ENCODE measurements at places on chromosomes 1 and 21.

GRCh38 chr1:211329764-211330201 is 3.1 kb downstream of the TRAF5 start:
- no peak overlapping the region for H3K4me3 ChIP-seq
- no peaks in the 10 kb centered on the region for H3K27me3 ChIP-seq
- H3K4me1 ChIP-seq = peaks cover 4% of the 10 kb centered on the region
- peaks cover 5% of the 10 kb centered on the region for H3K36me3 ChIP-seq
- DNase-seq = no peak

DNA sequence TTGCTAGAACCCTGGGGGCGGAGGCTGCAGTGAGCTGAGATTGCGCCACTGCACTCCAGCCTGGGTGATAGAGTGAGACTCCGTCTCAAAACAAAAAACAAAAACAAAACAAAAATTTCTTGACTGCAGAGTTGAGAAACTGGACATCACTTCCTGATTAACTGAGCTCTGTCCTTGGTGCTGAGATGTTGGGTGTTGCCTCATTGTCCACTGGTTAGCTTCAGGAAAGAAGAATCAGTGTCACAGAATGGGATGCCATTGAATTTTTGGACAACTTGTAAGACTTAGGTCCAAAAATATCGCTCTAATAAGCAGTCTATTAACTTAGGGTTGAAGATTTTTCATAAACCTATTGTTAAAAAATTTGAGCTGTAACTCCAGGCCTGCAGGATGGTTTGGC is 23.8 kb upstream of the KCNA10 start:
- no peak for DNase-seq
- H3K27ac ChIP-seq = no peak overlapping the region
- no peaks in the 10 kb centered on the region for H3K4me1 ChIP-seq
- H3K36me3 ChIP-seq = no peaks in the 10 kb centered on the region
- no peak overlapping the region for H3K4me3 ChIP-seq

DNA sequence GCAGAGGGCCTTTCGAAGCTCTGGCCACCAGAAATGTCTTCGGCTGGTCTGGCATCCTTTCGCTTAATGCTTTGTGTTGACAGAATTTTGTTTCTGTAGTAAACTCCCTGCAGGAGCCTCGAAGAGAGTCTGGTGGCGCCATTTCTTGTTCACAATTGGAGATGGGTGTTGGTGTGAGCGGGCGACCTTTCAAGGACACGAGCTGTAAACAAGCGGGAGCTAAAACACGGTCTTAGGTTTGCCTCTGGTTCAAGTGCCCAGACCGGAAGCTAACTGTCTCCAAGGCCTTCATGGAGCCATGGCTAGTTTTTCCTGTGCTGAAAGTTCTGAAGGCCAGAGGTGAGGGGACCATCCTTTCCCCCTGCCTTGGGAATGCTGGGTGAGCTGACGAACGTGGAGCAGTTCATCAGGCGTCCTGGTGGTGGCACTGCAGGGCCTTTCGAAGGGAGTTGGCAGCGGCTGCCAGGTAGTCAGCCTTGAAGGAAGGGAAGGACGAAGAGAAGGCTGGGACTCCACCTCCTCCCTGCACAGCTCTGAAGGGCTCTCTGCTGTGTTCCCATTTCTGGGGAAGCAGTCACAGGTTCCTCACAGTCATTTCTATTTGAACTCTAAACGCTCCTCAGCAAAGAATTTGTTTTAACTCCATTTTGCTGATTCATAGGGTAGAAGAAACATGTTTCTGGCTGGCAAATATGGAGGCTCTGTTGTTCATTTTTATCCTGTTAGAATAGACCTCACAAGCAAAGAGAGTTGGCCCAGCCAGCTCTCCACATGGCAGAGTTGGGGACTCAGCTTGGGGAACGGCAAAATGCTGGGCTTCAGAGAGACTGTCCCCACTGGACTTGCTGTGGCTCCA is 35.2 kb downstream of the URB2 start:
- H3K4me1 ChIP-seq = peaks cover 12% of the 10 kb centered on the region
- peaks cover 40% of the 10 kb centered on the region for H3K36me3 ChIP-seq
- no peak overlapping the region for H3K4me3 ChIP-seq
- peak; percentile 52 for DNase-seq
- no peak overlapping the region for H3K27ac ChIP-seq
- no peaks in the 10 kb centered on the region for H3K27me3 ChIP-seq

GRCh38 chr1:2546515-2547209 is 9.5 kb upstream of the TNFRSF14 start:
- H3K4me3 ChIP-seq = peak overlapping the region; percentile 39
- H3K27ac ChIP-seq = peak overlapping the region; percentile 2
- no peaks in the 10 kb centered on the region for H3K27me3 ChIP-seq
- no peaks in the 10 kb centered on the region for H3K36me3 ChIP-seq
- H3K4me1 ChIP-seq = peaks cover 40% of the 10 kb centered on the region

DNA sequence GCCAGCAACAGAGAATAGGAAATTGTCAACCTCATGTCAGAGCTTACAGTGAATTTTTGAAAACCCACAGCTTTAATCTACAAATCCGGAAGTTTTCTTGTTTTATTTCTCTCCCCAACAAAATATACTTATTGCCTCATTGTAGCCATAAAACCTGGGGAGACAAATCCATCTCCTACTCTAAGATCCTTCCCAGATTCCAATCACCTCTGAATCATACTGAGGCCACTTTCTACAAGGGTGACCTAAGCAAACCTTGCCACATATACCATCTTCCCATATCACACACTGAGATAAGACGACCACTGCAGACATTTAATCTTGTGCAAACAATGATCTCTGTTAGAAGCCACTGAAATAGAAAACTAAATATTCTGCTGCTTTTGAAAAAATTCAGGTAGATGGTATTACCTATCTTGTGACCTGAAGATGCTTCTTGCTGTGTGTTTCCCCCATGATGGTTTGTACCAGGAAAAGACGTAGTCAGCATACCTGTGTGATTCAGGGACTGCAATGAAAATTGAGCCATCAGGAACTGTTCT is 171.5 kb upstream of the DUSP10 start:
- no peaks in the 10 kb centered on the region for H3K4me1 ChIP-seq
- no peaks in the 10 kb centered on the region for H3K36me3 ChIP-seq
- DNase-seq = no peak

GRCh38 chr1:37338658-37339057 is 135.7 kb upstream of the ZC3H12A start:
- no peaks in the 10 kb centered on the region for H3K36me3 ChIP-seq
- DNase-seq = no peak
- H3K4me3 ChIP-seq = no peak overlapping the region

GRCh38 chr1:16126743-16127515 is 28.9 kb downstream of the EPHA2 start:
- DNase-seq = no peak
- H3K27ac ChIP-seq = no peak overlapping the region
- H3K4me1 ChIP-seq = peaks cover 13% of the 10 kb centered on the region
- H3K27me3 ChIP-seq = no peaks in the 10 kb centered on the region

DNA sequence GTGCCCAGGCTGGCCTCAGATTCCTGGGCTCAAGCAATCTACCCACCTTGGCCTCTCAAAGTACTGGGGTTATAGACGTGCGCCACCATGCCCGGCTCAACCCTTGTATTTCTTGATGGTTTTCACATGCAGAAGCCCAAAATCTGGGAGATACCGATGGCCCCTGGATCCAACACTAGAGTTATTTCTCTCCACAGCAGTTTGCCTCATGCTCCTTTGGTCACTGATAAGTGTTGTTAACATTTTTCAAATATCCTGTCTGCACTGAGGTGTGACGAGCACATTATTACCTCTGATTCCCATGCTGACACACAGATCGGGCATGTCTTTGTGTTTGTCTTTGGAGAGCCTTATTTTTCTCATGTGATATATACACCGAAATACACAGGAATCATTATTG is 107.0 kb downstream of the KIF26B start:
- peaks cover 29% of the 10 kb centered on the region for H3K4me1 ChIP-seq
- no peak for DNase-seq
- H3K27ac ChIP-seq = peak overlapping the region; percentile 38
- no peaks in the 10 kb centered on the region for H3K36me3 ChIP-seq

GRCh38 chr1:39427912-39428311 is 63.5 kb upstream of the BMP8A start:
- DNase-seq = no peak
- H3K27me3 ChIP-seq = no peaks in the 10 kb centered on the region
- no peak overlapping the region for H3K27ac ChIP-seq
- peaks cover 11% of the 10 kb centered on the region for H3K4me1 ChIP-seq
- peaks cover 96% of the 10 kb centered on the region for H3K36me3 ChIP-seq

DNA sequence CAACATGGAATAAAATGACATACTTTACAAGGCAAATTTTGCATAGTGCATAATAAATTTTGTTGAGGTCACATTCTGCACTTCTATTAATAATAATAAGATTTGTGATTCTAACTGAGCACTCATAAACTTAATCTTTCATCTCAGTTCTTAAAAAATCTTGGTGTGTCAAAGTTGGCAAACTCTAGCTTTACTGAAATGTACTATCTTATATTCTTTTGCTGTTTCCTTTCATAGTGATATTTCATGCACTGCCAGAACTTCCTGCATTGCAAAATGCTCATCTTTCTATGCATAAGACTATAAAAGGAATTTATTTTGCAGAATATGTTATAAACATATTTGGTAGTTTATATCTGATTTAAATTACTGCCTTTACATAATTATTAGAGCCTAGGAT is 797.6 kb downstream of the ADGRL2 start:
- H3K36me3 ChIP-seq = no peaks in the 10 kb centered on the region
- no peaks in the 10 kb centered on the region for H3K4me1 ChIP-seq
- DNase-seq = no peak
- H3K4me3 ChIP-seq = no peak overlapping the region

GRCh38 chr1:97010566-97011264 is 289.1 kb downstream of the PTBP2 start:
- H3K36me3 ChIP-seq = no peaks in the 10 kb centered on the region
- no peak overlapping the region for H3K27ac ChIP-seq
- DNase-seq = no peak
- peaks cover 14% of the 10 kb centered on the region for H3K4me1 ChIP-seq
- H3K27me3 ChIP-seq = no peaks in the 10 kb centered on the region

DNA sequence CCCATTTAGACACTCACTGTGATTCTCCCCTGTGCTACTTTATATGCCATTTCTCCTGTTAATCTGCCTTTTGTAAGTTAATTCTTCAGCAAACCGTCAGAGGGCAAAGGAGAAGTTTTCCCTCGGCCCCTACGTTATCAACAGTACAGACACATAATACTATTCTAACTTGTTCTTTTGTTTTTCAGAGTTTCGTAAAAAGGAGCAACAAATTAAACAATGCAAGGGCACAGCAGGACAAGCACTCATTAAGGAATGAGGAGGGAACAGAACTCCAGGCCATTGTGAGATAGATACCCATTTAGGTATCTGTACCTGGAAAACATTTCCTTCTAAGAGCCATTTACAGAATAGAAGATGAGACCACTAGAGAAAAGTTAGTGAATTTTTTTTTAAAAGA is 32.3 kb downstream of the CNN3 start:
- H3K4me1 ChIP-seq = peaks cover 10% of the 10 kb centered on the region
- H3K27ac ChIP-seq = no peak overlapping the region
- H3K36me3 ChIP-seq = peaks cover 88% of the 10 kb centered on the region
- no peaks in the 10 kb centered on the region for H3K27me3 ChIP-seq
- no peak for DNase-seq

DNA sequence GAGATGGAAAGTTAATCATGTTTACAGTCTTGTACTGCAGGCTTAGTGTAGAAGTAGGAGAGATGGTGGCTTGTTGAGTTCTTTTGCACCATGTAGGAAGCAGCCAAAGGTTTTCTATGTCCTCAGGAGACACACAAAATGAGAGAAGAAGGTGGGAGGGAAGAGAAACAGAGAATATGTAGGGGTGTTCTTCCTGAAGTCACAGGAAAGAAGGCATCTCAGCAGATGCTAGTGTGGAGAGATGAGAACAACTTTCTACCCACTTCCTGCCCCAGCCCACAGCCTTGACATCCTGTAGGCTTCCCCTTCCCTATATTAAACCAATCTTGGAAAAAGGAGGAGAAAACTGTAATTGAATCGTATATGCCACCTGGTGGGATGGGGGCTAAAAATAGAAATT is 217.0 kb downstream of the S1PR1 start:
- no peaks in the 10 kb centered on the region for H3K36me3 ChIP-seq
- H3K27me3 ChIP-seq = no peaks in the 10 kb centered on the region
- no peaks in the 10 kb centered on the region for H3K4me1 ChIP-seq
- DNase-seq = no peak
- H3K27ac ChIP-seq = no peak overlapping the region

DNA sequence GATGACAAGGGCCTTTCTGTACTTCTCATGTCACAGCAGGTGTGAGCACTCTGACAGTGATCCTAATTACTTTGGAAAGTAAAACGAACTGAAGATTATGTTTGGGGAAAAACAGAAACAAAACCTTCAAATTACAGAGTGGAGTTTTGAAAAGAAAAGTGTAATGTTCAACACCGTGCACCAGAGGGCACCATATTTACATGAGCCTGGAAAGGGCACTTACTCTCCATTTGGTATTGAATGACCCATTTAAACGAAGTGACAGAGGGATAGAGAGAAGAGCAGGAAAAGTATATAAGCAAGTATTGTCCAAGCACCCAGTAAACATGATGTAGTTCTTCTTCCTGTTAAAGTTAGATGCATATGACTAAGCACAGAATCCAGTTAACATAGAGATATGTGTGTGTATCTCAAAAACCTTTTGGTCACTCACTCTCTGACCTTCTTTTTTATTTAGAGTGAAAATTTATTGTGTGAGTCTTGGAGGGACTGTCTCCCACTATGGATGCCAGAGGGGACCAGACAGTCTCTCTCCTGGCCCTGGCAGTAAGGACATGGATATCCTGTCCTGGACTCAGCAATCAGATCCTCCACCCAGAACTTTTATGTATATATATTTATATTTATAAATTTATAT is 3.8 kb upstream of the RGSL1 start:
- no peak overlapping the region for H3K4me3 ChIP-seq
- H3K4me1 ChIP-seq = no peaks in the 10 kb centered on the region
- H3K36me3 ChIP-seq = no peaks in the 10 kb centered on the region
- no peak overlapping the region for H3K27ac ChIP-seq

- H3K36me3 ChIP-seq = no peaks in the 10 kb centered on the region
Observed at GRCh38 chr1:101540161-101540560, 303.3 kb downstream of the S1PR1 start.

GRCh38 chr1:95537176-95537575 is 303.2 kb downstream of the RWDD3 start:
- H3K27ac ChIP-seq = no peak overlapping the region
- no peaks in the 10 kb centered on the region for H3K36me3 ChIP-seq
- peaks cover 27% of the 10 kb centered on the region for H3K4me1 ChIP-seq

GRCh38 chr1:229196404-229197264 is 74.3 kb upstream of the RAB4A start:
- H3K36me3 ChIP-seq = no peaks in the 10 kb centered on the region
- peak overlapping the region; percentile 58 for H3K27ac ChIP-seq
- no peak for DNase-seq
- no peak overlapping the region for H3K4me3 ChIP-seq
- H3K4me1 ChIP-seq = peaks cover 23% of the 10 kb centered on the region

DNA sequence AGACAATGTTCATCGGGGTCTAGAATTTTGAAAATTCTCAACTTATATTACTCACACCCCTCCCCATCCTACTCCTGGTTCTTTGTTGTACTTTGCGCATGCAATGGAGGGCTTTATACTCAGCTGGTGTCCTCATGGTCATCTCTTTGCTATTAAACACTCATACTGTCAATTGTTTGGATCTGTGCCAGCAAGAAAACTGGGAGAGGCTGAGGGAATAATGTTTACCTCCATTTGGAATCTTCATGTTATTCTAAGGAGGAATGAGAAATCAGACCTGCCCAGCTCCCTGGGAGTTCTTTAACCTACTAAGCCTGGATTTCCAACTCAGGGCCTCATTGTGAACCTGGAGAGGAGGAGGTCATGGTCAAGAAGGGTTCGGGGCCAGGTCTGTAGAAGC is 143.9 kb upstream of the DNAH14 start:
- DNase-seq = no peak
- H3K36me3 ChIP-seq = no peaks in the 10 kb centered on the region
- no peak overlapping the region for H3K27ac ChIP-seq
- no peaks in the 10 kb centered on the region for H3K27me3 ChIP-seq
- peaks cover 35% of the 10 kb centered on the region for H3K4me1 ChIP-seq
